ENCODE measurements at places on chromosomes 12 and 14. TPM values are rescaled to one million over a fixed set of nuclear protein-coding genes. Genes with fewer than 3 reads are reported as not detected.

DNA sequence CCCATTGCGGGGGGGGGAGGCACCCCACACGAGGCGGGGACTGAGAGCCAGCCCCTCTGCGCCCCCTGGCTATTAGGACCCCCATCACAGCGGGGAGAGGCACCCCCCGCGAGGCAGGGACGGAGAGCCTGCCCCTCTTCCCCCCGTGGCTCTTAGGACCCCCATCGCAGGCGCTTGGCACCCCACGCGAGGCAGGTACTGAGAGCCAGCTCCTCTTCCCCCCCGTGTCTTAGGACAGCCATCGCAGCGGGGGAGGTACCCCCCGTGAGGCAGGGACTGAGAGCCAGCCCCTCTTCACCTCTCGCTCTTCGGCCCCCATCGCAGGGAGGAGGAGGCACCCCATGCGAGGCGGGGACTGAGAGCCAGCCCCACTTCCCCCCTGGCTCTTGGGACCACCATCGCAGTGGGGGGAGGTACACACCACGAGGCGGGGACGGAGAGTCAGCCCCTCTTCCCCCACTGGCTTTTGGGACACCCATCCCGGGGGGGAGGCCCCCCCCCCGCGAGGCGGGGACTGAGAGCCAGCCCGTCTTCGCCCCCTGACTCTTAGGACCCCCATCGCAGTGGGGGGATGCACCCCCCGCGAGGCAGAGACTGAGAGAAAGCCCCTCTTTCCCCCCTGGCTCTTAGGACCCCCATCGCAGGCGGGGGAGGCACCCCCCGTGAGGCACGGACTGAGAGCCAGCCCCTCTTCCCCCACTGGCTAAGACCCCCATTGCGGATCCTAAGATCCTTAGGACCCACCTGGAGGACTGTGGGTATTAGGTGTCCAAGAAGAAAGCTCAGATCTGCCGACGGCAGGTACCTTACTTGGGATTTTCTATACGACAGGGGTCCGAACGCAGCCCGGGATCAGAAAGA is 198.6 kb upstream of the PZP start:
- DNase-seq, result no peak

TMEM30B gene
- 1.2 TPM for polyA plus RNA-seq

- no peak for DNase-seq
Observed at GRCh38 chr12:116820064-116820656, 61.1 kb downstream of the HRK start.

E2F7 gene
- 2.9 TPM for polyA plus RNA-seq

- no peak for DNase-seq
Observed at GRCh38 chr12:92341065-92341668, 195.5 kb upstream of the BTG1 start.

DNA sequence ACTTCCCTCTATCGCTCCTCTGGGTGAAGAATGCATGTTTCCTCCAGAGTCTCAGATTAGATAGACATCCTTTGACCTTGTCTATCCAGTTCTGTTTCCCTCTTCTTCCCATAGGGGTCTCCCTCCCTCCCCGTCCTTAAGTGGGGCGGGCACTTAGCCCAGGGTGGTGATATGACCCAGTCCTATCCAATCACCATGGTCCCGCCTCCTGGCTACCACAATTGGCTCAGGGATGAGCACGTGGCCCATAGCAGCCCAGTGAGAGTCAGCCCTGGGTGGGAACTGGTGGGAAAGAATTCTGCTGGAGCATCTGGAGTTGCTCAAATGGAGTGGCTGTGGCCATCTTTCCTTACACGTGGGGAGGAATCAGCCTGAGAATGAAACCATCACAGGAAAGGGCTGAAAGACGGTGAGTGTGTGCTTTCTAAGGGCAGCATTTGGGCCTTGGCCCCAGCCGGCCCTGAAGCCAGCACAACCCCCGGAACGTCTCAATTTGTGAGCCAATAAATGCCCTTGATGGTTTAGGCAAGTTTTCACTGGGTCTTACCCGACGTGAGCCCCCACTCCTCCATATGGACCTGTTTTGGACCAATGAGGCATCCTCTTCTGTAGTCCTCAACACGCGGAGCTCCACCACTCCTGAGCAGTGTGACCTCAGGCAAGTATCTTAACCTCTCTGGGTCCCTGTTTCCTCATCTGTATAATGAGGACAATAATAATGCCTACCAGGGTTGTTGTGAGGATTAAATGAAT is 14.4 kb upstream of the MLXIP start:
- DNase-seq, result no peak

DNA sequence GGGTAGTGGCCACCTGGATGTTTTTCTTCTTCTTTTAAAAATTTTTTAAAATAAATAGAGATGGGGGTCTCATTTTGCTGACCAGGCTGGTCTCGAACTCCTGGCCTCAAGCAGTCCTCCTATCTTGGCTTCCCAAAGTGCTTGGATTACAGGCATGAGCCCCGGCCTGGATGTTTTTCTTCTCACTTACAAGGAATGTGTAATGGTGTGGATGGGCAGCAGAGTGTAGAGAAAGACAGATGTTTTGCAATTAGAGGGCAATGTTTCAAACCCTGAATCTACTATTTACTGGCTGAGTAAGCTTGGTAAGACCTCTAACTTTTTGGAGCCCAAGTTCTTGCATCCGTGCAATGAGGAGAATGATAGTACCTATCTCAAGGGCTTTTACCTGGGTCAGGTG is 48.1 kb downstream of the ADCK1 start:
- no peak for DNase-seq

LRP1-AS gene
- polyA plus RNA-seq, result 0.77 TPM

GRCh38 chr12:108711489-108712164 is 19.7 kb downstream of the CORO1C start:
- no peak for DNase-seq

GPR68 gene
- polyA plus RNA-seq, result 0.82 TPM

- DNase-seq, result no peak
Observed at GRCh38 chr12:12893438-12893837, 2.1 kb downstream of the GPRC5A start.

GRCh38 chr14:70842851-70843462 is 33.6 kb upstream of the MAP3K9 start:
- DNase-seq, result no peak

RAB21 gene
- 44.2 TPM for polyA plus RNA-seq

NID2 gene
- polyA plus RNA-seq, result 71.7 TPM

GRCh38 chr12:6235499-6235898 is 35.3 kb downstream of the CD9 start:
- no peak for DNase-seq

RARG gene
- polyA plus RNA-seq, result 22.5 TPM

CD27 gene
- 1.5 TPM for polyA plus RNA-seq

DNA sequence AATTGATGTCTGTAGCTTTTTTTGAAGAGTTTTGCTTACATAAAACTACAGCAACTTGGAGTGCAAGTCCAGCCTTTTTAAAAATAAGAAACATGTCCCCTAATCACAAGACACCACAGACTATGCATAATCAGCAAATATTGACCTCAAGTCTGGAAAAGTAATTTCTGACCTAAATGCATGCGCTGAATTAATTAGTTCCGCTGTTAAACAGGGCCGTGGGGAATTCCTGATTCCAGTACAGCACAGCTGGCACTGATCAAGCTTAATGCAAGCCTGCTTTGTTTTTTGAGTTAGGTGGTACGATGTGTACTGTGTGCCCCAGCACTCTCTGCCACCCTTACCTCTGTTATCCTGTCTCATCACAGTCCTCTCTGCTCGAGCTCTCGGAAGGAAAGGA is 9.2 kb downstream of the MLH3 start:
- DNase-seq, result no peak

DNA sequence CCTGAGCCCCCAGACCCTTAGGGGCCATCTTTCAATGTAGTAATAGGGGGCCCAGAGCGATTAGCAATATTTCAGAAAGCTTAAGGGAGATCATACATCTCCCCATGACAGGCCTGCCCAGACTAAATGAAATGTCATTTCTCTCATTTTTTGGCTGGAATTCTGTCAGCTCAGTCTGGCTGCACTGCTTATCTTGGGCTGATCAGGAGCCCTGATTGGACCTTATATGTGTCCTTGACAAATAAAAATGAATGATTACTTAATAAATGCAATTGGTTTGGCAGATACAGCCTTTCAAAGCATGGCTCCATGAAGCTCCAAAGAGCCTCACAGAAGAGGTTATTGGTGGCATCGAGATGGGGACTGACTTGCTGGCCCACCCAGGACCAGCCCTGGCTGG is 121.9 kb downstream of the ADCK1 start:
- no peak for DNase-seq

LRRC10 gene
- 0.05 TPM for polyA plus RNA-seq

GRCh38 chr12:66354291-66354690 is 52.0 kb downstream of the HELB start:
- no peak for DNase-seq

LUM gene
- 507 TPM for polyA plus RNA-seq

PRR4 gene
- polyA plus RNA-seq, result 4.1 TPM

DNA sequence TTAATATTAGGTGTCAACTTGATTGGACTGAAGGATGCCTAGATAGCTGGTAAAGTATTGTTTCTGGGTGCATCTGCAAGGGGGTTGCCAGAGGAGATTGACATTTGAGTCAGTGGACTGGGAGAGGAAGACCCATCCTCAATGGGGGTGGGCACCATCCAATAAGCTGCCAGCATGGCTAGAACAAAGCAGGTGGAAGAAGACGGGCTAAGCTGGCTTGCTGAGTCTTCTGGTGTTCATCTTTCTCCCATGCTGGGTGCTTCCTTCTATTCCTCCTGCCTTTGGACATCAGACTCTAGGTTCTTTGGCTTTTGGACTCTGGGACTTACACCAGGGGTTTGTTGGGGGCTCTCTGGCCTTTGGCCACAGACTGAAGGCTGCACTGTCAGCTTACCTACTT is 87.4 kb downstream of the SLC38A1 start:
- no peak for DNase-seq

Data from forelimb muscle (tissue), 1 donor.